Right hindlimb (tissue), 1 donor: ENCODE measurements at places on chromosomes 5 and 9.
A peak's percentile ranks its signal among the peaks of the same experiment; 100 is the strongest.

GRCh38 chr9:38138276-38138675 lies 69.2 kb upstream of the SHB start:
- no peak for DNase-seq

DNA sequence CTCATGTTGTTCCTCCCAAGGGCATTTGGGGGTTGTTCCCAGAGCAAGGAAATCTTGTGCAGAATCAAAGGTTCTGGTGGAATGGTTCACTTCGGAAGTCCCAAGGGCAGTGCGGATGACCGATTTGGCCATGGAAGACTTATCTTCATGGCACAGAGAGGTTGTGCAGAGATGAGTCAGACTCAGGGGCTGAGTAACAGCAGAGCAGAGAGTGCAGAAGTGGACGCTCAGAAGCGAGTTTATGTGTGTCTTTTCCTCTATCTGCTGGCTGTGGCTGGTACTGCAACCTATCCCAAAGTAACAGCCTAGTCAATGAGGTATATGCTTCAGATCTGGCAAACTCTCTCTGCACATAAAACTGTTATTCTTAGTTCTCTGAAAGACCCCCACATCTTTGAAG lies 118.1 kb downstream of the DPYSL3 start:
- DNase-seq = no peak

DNA sequence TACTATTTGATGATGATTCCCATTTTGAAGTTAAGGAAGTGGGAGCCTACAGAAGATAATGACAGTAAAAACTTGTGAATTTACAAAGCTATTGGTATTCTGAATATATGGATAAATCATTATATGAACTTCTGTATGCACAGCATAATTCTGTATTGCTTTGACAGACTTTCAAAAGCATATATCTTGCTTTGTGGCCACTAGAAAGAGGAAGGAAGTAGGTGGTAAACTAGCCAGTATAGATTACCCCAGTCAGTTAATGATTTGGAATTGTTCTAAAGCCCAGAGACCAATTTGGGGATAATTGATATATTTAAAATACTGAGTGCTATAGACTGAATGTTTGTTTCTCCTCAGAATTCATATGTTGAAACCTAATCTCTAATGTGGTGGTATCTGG lies 53.0 kb downstream of the NR2F1 start:
- no peak for DNase-seq

DNA sequence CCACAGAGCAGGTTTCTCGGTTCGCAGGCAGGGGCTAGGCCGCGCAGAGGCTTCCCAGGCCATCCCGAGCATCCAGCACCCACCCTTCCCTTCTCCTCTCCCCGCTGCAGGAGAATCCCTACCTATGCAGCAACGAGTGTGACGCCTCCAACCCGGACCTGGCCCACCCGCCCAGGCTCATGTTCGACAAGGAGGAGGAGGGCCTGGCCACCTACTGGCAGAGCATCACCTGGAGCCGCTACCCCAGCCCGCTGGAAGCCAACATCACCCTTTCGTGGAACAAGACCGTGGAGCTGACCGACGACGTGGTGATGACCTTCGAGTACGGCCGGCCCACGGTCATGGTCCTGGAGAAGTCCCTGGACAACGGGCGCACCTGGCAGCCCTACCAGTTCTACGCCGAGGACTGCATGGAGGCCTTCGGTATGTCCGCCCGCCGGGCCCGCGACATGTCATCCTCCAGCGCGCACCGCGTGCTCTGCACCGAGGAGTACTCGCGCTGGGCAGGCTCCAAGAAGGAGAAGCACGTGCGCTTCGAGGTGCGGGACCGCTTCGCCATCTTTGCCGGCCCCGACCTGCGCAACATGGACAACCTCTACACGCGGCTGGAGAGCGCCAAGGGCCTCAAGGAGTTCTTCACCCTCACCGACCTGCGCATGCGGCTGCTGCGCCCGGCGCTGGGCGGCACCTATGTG lies 36.1 kb downstream of the NTNG2 start:
- DNase-seq = no peak

DNA sequence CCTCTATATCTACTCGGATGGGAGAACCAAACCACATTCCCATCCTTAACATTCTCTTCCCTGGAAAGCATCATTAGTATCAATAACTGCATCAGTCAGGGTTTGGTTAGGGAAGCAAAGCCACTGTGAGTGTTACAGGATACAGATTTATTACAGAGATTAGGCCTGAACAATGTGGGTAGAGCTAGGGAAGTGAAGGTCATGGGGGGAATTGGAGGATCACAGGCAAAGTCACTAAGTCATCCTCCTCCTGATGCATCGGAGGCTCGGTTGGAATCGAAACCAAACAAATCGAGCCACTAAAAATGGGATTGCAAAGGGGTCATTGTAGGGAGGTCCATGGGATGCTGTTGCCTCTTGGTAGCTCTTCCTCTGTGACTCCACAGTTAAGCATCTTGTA lies 61.8 kb upstream of the ZBTB43 start:
- no peak for DNase-seq

DNA sequence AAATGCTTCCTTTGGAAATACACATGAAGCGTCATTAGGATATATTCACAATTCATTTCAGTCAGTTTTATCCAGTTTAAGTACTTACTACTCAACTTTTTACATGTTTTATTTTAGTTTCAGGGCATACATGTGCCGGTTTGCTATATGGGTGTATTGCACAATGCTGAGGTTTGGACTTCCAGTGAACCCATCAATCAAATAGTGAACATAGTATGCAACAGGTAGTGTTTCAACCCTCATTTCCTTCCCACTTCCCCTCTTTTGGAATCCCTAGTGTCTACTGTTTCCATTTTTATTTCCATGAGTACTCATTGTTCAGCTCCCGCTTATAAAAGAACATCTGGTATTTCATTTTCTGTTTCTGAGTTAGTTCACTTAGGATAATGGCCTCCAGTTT lies 74.7 kb downstream of the TMEM161B start:
- DNase-seq = no peak

- no peak for DNase-seq
Observed at GRCh38 chr5:161585798-161586197, 39.3 kb upstream of the GABRB2 start.

GRCh38 chr9:126649477-126649876 lies 35.7 kb downstream of the LMX1B start:
- DNase-seq = no peak

DNA sequence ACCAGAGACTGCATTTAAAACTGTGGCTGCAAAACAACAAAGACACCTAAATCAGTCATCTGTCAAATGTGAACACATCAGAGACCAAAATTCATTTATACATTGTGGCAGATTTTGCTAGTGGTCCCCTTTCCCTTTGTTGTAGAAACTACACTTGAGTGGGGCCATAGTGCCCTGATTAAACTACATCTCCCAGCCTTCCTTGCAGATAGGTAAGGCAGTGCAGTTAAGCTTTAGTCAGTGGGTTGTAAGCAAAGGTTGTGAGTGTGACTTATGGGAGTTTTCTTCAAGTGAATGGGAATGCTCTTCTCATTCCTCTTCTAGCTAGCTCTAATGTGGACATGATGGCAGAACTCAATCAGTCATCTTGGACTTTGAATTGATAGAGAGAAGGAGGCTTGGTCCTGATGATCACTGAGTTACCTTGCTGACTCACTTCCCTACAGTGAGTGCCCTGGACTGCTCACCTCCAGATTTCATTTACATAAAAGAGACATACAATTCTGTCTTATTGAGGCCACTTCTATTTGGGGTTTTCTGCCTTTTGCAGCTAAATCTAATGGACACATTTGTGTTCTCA lies 35.2 kb upstream of the SPARC start:
- no peak for DNase-seq

- no peak for DNase-seq
Observed at GRCh38 chr5:54259090-54259489, 51.3 kb downstream of the ARL15 start.

DNA sequence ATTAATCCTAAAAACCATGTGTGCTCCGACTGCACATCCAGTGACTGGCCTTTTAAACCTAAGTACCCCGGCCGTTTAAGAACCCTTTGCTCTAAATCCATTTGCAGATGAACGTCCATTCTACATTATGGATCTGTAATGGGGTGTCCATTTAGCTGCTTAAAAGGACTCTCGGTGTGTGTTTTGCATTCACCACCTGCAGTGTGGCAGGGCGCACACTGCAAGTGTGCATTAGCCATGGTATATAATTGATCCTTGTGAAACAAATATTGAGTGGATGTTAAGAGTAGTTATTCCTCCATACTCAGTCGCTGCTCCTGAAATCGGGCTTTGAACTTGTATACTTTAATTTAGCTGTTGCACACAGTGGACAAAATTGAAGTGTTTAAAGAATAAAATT lies 190.1 kb upstream of the WWC1 start:
- DNase-seq = no peak

DNA sequence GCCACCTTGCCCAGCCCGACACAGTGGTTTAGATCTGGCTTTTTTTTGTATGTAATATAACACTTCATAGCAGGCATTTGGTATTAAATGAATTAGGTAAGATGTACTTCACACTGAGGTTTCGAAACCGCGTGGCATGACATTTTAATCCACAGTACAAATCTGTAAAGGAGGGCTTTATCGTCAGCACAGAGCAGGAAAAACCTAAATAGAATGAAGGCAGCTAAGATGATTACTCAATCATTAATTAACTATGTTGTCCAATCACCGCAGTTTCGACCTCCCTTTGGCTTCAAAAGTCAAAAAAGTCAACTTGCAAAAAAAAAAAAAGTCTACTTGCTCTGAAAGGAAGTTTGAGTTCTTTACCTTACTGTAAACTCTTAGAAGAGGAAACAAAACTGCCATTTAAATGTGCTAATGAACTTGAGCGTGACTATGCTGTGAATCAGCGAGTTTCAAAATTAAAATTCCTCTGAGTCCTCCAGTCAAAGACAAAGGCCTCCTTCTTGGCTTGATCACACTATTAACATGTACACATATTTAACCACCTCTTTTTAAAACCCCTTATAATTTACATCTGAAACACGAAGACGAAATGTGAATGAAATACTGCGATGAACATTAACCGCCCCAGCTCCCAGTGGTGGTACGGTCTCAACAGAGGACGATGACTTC lies 698 bp upstream of the SEC24A start:
- no peak for DNase-seq

- no peak for DNase-seq
Observed at GRCh38 chr9:98599566-98600216, 109.0 kb downstream of the GABBR2 start.

DNA sequence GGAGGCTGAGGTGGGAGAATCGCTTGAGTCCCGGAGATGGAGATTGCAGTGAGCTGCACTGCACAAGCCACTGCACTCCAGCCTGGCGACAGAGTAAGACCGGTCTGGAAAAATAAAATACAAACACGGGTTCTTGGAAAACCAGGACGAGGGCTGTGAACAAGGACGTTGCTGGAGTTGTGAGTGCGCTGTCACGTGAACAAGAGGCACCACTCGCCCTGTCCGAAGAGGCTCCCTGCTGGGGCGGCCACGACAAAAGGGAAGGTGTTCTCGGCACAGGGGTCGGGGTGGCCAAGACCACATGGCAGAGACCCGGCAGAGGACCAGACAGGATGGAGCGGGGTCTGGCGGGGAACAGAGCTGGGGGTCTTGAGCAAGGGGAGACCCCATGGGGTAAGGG lies 30.6 kb upstream of the UBAC1 start:
- no peak for DNase-seq

DNA sequence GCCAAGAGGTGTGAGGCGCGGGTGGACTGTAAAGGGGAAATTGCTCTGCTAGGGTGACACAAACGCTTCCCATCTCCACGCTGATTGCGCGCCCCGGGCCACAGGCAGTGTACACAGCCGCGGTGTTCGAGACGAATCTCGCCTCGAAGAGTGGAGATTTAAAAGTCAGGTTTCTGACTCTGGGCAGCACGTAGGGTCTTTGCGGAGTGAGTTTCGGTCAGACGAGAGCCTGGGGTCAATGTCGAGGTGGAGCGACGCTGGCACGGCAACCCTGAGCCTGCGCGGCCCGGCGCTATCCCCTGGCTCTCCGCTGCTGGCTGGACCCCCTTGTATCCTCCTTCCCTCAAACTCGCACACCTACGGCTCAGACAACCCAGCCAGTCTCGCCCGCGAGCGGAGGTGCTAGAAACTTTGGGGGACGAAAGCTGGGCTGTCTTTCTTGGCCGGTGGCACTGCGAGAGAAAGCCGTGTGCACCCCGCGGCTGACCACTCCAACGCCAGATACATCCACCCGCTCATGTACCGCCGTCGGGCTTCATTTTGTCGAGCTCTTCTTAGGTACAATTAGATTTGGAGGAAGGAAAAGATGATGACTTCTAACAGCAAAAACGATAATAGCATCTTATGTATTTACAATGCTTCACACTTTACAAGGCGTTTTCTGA lies 5.4 kb upstream of the FOXB2 start:
- no peak for DNase-seq

DNA sequence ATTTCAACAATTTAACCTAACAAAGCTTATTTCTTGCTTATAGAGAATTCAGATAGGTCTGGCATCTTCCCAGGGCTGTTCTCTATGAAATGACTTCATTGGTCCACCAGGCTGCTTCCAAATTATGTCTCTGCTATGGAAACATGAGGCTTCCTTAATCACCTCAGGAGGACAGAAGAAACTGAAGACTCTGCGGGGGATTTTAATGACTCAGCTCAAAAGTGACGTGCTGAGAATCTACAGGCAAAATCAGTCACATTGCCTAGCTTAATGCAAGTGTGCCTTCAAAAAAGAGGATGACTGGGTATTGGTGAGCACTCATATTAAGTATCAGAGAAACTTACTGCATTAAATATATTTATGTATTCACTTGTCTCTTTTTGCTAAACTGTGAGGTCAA lies 315.5 kb upstream of the RGMB start:
- DNase-seq = no peak

- no peak for DNase-seq
Observed at GRCh38 chr9:99785010-99785590, 36.6 kb upstream of the NR4A3 start.

DNA sequence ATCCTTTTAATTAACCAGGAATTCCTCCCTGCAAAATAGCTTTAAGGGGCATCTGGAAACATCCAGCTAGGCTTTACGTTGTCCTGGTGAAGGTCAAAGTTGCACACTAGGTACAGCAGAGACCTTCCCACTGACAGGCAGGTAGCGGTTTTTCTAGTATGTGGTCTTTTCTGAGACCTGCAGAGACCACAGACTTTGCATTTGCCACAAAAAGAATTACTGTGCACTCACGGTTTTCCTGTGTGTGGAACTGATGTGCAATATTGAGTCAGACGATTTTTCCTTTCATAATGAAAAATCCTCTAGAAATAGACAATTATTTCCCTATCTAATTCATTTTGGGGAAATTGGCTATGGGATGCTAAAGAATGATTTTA lies 417.0 kb upstream of the ADAMTSL1 start:
- DNase-seq = no peak

DNA sequence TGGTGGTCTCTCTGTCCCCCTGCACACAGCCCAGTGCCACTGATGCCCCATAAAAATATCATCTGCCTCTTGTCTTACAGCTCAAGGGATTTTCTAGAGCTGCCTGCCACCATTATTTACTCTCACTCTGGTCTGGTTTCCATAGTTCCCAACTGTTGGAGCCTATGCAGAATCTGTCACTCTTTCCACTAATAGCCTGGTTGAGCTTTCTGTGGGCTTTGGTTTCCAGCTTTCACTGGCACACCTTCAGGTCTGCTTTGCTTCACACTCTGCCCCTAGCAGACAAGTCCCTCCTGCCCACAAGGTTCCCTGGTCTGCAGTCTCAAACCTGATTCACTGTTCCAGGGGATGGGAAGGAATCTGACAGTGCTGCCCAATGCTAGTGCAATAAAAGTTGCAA lies 103.0 kb upstream of the FTMT start:
- peak; percentile 44 for DNase-seq

- DNase-seq = no peak
Observed at GRCh38 chr5:141330299-141331080, at the start of gene PCDHGA1. PCDHGA1 (plus strand) TSS chr5:141330514.
